Adrenal gland (tissue), 19 donors: ENCODE measurements at places on chromosomes 3 and 15. TPM values are rescaled to one million over a fixed set of nuclear protein-coding genes. Genes with fewer than 3 reads are reported as not detected.

Gene AMT
- 55.8 TPM for polyA plus RNA-seq

Gene KY
- 3.7 TPM for polyA plus RNA-seq

Gene ADAMTSL3
- 2.3 TPM for polyA plus RNA-seq

Gene EPHB1
- 0.53 TPM for polyA plus RNA-seq

Gene OSBPL10
- 9.6 TPM for polyA plus RNA-seq

Gene EMC7
- polyA plus RNA-seq: 128 TPM

Gene PCCB
- polyA plus RNA-seq: 61.1 TPM

Gene MESP2
- 0.40 TPM for polyA plus RNA-seq

Gene CCDC33
- polyA plus RNA-seq: 0.42 TPM

Gene MAPKBP1
- polyA plus RNA-seq: 60.7 TPM

Gene SLC24A5
- polyA plus RNA-seq: 0.34 TPM

Gene KBTBD13
- polyA plus RNA-seq: not detected

Gene A4GNT
- polyA plus RNA-seq: not detected

Gene MAP1A
- polyA plus RNA-seq: 3.4 TPM

Gene ROBO1
- polyA plus RNA-seq: 144 TPM

Gene LSAMP
- polyA plus RNA-seq: 5.8 TPM

Gene GABRR3
- polyA plus RNA-seq: not detected

Gene SYNPR
- not detected for polyA plus RNA-seq

Gene PLSCR5
- polyA plus RNA-seq: not detected

Gene PRSS50
- polyA plus RNA-seq: 0.20 TPM

Gene ZKSCAN7
- polyA plus RNA-seq: 7.5 TPM

Gene HGD
- 1.1 TPM for polyA plus RNA-seq

Gene ZNF662
- polyA plus RNA-seq: 10.6 TPM

Gene TRIM42
- polyA plus RNA-seq: not detected

Gene FHIT
- polyA plus RNA-seq: 14.1 TPM

Gene GPX1
- 60.3 TPM for polyA plus RNA-seq

Gene LMAN1L
- polyA plus RNA-seq: 7.3 TPM

Gene RTP3
- polyA plus RNA-seq: not detected

Gene IQGAP1
- polyA plus RNA-seq: 34.3 TPM

Gene DNAJA4
- 18.8 TPM for polyA plus RNA-seq

Gene SOX2
- polyA plus RNA-seq: 0.84 TPM

Gene DOCK3
- 6.0 TPM for polyA plus RNA-seq
